ENCODE measurements at places on chromosomes 6 and 20.

DNA sequence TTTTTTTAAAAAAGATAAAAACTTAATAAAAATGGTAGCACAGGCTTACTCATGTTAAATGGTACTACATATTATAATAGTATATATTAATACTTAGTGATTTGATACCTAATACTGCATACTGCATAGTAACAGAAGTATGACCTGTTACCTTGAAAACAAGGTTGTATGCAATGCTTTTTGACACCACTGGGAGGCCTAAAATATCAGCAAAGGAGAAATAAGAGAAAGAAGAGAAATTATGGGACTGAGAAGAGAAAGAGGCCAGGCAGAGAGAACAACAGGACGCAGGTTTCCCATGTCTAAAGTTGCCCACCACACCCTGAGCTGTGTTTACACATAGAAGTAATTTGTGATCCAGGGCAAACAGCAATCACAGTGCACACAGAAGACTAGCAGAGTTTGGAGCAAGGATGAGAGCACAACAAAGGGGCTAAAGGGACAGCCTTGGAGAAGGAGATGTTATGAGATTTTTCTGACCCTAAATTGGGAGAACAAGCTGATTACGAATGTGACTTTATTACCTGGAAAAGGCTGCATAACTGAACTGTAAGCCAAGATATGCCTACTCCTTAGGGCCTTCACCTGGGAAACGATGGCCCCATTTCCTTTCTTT lies 73.2 kb downstream of the ROS1 start:
- no peak for DNase-seq

GRCh38 chr6:135128268-135128914 lies 52.7 kb upstream of the MYB start:
- no peak for DNase-seq

GRCh38 chr20:24406750-24407149 lies 62.7 kb upstream of the SYNDIG1 start:
- no peak for DNase-seq

GRCh38 chr20:16535277-16535676 lies 38.0 kb downstream of the KIF16B start:
- DNase-seq = no peak

DNA sequence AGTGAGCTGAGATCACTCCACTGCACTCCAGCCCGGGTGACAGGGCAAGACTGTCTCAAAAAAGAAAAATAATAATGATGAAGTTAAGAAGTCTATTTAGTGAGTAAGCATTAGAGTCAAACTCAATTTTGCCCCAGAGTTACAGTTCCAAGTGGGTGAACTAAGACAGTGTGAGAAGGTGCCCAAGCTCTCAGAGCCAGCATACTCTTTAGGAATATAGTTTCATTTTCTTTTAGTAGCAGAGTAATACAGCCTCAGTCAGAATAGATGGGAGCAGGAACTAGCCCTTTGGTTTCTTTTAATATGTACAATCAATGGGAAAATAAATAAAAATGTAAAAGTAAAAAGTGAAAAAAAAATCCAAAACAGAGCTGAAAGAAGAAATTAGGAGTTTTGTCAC lies 87.0 kb upstream of the ADGRF1 start:
- no peak for DNase-seq

- no peak for DNase-seq
Measured at GRCh38 chr6:11393713-11394627, 143.6 kb upstream of the TMEM170B start.

GRCh38 chr6:145262771-145263170 lies 472.5 kb downstream of the EPM2A start:
- no peak for DNase-seq

DNA sequence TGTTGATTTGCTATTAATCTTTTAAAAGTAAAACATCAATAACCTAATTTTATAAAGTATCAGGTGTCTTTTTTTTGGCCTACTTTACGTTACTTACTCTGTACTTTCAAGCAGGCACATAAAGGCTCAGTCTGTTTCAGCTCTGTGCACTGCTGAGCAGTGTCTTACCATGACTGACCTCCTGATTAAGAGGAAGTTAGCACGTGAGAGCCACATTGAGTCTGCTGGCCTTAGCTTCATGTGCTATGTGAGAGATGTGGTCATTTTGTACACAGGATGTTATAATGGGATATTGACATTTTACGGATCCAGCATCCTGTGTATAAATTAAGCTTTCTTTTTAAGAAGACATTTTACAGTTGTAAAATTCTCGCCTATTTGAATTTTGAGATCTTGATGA lies 31.9 kb downstream of the ARID1B start:
- no peak for DNase-seq

Data from activated CD4-positive, alpha-beta T cell treated with anti-CD3 and anti-CD28 coated beads, Interleukin-2, amount 50 U/mL, for 24 hours (primary cell).